ENCODE measurements at places on chromosomes 12 and 14.

GRCh38 chr12:54983536-54984101 is 943 bp downstream of the TESPA1 start:
- DNase-seq, result no peak

- no peak for DNase-seq
Measured at GRCh38 chr14:89129570-89129969, 287.5 kb downstream of the FOXN3 start.

DNA sequence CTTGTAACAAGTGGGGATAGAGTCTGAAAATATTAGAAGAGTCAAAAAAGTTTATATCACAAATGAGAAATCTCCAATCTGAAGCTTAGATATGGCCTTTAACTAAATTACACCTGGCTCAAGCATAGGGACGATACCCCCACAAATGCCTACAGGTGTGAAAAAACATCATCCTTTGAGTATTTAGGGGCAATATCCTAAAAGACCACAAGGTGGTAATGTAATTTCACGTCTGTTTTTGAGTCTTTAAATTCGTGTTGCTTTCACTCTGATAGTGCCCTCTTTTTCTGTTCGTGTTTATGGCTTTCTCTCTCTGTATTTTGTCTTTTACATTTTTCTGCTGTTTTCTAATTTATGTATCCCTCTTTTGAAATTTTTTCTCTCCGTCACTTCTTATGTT is 84.3 kb downstream of the ETNK1 start:
- DNase-seq, result no peak

DNA sequence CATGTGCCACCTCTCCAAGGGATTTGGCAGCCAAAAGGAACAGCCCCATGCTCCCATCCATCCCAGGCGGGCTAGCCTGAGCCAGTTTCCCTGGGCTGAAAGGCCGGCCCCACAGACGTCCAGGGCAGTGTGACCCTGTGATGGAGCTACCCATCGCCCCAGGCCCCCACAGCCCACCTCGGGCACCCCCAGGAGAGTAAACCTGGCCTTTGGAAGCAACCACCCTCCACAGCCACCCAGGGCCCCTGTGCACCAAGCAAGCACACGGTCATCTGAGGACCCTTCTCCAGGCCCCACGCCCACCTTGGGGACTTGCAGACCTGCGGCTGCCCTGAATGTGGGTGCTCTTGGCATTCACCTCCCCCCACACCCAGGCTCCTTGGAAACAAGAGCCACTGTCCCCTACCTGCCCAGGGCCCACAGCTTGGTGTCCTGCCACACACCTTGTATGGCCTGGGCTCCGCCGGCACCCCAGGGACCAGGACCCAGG is 8.4 kb downstream of the AHNAK2 start:
- no peak for DNase-seq

GRCh38 chr12:132818562-132818961 is 10.1 kb downstream of the GOLGA3 start:
- no peak for DNase-seq

- no peak for DNase-seq
Measured at GRCh38 chr12:45883187-45883586, 107.2 kb downstream of the SCAF11 start.

DNA sequence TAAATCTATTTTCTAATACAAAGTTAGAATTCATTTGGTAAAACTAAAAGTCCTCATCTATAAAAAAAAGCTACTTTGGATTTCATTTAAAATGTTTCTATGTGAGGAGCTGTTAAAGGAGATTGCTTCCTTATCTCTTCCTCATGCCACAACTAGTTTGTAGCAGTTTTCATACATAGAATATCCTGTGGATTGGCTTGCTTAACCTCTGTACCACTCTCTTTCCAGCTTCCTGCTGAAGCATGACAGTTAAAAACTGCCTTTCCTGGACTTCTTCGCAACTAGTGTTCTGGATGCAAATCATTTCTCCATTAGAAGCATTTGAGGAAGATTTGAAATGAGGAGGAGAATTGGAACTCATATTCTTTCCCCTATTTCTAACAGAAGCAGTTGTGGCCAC is 49.6 kb downstream of the ST8SIA1 start:
- no peak for DNase-seq

DNA sequence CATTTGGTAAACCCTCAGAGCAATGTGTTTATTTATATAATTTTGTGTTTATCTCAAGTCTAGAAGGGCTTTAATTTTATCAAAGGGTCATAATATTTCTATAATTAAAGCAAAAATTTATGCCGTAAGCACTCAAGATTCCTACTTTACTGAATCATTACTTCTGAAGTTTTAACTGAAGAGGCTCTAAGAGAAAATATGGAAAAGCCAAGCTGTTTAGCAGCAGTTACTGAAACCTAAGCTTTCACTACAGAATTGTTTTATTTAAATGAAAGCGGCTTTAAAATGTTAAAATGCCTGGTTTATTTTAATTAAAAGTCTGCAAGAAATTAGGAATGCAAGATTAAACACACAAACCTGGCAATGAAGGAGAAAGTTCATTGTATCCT is 73.9 kb upstream of the BBS10 start:
- DNase-seq, result no peak

DNA sequence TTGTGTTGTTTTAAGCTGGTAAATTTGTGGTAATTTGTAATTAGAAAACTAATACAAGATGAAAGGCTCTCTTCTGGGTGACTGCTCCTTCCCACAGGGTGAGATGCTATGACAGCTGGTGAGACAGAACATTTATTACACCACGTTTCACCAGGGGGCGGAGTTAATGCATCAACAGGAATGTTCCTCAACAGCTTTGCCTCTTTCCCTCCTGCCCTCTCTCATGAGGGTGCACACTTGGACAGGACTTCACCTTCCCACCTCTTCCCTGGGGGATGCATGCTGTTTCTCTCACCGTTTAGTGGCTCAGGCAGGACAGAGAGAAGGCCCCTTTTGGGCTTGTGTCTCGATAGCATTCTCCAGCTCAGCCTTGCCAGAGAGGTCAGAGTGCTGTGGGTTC is 13.4 kb upstream of the PPP1R1A start:
- no peak for DNase-seq

- DNase-seq, result peak; percentile 97
Measured at GRCh38 chr12:56224102-56224701, at the start of gene NABP2. Gene NABP2 (plus strand): TSS chr12:56224342. CDS start chr12:56224857, 515 bp downstream.

DNA sequence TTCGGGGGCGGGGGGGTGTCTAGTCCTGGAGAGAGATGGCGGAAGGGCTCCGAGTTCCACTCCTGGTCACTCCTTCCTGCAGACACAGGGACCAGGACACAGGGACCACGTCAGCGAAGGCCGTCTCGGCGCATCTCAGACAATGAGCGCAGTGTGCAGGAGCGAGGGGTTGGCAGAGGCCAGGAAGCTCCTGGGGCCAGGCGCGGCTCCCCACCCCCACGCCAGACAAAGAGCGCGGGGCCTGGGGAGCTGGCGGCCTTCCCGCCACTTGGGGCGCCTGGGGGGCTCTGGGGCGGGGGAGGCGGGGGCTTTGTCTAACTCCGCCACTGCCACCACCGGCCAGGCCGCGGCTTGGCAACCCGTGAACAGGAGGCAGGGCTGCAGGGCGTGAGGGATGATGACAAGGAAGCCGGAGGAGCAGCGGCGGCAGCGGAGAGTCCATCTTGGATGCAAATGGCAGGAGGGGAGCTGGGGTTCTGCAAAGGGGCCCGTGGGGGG is 2.2 kb downstream of the CDK2AP1 start:
- peak; percentile 58 for DNase-seq

- DNase-seq, result no peak
Measured at GRCh38 chr14:99435327-99435726, 45.3 kb downstream of the SETD3 start.

- no peak for DNase-seq
Measured at GRCh38 chr14:53285821-53286220, 132.7 kb upstream of the DDHD1 start.

DNA sequence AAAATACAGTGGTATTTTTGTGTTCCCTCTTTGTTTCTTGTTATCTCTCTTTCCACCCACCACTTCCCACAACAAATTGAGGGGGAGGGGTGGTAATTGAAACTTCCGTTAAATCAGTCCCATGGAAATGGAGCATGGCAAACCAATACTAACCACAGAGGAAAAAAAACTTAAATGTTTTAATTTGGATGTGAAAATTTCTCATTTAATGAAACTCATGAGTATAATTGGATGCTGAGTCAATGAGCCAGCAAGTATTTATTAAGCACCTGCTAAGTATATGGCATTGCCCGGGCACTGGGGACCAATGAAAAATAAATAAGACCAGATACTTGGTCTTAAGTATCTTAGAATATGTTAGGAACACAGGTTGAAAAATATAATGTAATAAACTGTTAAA is 147.5 kb downstream of the KCNH5 start:
- DNase-seq, result no peak

DNA sequence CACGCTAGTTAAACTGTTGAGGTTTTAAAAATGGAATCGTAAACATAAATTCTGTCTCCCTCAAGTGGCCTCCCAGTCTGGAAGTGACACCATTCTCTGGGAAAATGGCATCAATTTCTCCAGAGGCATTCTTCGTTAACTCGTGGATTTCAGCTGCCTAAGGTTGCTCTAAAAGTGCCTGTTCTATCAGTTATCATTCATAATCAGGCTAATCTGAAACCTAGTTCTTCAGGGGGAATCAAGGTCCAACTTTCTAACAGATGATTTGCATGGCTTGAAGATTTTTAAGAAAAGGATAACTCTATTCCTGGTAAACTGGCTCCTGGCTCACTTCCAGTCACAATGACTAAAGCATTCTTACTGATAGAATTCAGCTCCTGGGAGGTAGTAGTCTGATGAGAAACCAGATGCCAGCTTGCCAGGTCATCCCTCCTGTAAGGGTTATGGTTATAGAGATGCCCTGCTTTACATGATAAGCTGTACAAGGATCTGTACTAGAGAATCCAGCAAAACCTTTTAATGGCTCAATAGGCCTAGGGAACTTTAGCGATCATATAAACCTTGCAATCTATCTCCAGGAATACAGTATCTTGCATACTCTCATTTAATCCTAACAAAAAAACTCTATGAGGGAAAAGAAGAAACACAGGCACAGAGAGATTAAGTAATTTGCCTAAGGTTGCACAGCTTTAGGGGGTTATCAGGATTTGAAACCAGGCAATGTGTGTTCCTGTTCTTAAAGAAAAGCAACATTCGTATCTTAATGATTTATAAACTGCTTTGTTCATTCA is 1.5 kb downstream of the L3HYPDH start:
- DNase-seq, result no peak

GRCh38 chr12:77842430-77842829 is 11.7 kb downstream of the NAV3 start:
- no peak for DNase-seq

DNA sequence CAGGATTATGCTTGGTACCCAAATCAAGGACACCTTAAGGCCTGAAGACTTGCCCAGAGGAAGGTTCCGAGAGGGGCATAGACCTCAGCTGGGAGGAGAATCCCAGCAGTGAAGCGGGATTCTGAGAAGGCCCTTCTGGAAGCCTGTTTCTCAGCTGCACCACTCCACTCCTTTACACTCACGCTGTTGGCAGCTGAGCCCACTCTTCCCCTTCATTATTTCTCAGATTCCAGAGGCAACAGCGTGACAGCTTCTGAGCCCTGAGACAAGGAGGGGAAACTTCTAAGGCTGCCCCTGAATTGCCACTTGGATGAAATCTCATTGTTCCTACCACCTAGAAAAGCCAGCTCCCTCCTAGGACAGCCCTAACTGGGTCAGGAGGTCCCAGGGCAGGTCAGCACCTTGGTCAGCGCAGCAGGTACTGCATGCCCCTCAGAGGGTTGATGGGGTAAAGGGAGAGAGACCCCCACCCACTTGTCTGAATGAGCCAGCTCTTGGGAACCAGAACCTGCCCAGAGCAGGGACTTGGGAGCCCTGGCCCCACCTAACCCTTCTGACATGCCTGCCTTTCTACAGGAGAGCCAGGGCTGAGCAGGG is 53.9 kb downstream of the ISCA2 start:
- no peak for DNase-seq

DNA sequence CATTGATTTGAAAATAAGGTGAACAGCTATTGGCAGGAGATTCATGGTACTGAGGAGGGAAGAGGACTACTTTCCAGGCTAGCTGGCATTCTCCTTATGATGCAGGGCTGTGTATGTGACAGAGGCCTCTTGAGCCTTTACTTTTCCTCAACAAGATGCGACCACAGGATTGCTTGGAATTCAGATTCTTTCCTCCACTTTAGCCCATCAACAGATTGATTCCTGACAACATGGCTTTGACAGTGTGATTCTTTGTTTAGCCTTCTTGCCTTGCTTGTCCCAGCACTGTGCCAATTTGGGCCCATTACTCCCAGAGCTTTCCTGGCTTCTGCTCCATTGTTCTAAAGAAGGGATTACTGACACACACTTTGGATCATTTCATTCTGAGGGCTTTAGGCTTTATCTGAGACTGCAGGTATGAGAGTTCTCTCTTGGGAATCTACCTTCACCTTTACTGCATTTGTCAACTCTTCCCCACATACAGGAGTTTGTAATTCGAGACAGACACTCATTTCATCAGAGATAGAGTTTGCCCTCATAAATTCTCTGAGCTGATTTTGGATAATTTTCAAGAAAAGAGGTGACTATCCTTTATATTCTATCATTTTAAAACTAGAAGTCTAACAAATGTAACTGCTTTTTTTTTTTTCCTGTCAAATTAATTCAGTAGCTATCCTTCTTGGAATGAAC is 206.4 kb upstream of the GZMB start:
- DNase-seq, result no peak

DNA sequence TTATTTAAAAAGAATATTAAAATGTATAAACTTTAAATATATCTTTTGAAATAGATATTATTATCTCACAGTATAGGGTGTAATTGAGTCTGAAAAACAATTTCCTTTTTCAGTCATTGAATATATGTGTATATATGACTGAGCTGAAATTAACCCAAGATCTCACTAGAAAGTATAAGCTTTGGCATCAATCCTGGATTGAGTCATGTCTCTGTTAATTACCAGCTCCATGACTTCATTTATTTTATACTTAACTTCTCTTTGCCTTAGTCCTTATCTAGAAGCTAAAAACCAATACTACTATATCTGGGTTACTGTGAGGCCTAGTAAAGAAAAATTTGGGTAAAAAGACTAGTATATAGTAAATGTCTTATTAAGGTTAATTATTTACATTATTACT is 1020.3 kb downstream of the LRFN5 start:
- no peak for DNase-seq

- no peak for DNase-seq
Measured at GRCh38 chr14:64987438-64987767, 708 bp downstream of the FNTB start.

GRCh38 chr12:20695232-20695631 is at the start of gene SLCO1C1:
Gene SLCO1C1 (plus strand): TSS chr12:20695332. CDS start chr12:20699577, 4,245 bp downstream.
- no peak for DNase-seq

DNA sequence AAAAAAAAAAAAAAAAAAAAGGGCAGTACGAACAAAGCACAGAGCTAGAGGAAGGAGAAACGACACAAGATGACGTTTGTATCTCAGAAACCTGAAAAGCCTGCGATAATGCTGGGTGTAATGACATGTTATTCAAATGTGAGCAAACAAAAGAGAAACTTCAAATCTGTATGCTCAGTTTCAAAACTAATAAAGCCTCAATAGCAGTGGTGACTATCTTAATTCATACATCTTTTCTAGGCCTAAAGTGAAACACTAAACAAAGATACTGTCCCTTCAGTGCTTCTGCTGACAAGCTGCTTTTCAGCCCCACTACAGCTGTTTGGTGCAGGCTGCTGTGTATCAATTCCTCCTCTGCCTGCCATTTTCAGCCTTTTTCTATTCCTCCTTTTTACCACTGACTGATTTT is 15.8 kb downstream of the ITPR2 start:
- no peak for DNase-seq

GRCh38 chr14:102077382-102077709 is 9.5 kb downstream of the HSP90AA1 start:
- no peak for DNase-seq
